ENCODE measurements at places on chromosomes 16 and 17.

DNA sequence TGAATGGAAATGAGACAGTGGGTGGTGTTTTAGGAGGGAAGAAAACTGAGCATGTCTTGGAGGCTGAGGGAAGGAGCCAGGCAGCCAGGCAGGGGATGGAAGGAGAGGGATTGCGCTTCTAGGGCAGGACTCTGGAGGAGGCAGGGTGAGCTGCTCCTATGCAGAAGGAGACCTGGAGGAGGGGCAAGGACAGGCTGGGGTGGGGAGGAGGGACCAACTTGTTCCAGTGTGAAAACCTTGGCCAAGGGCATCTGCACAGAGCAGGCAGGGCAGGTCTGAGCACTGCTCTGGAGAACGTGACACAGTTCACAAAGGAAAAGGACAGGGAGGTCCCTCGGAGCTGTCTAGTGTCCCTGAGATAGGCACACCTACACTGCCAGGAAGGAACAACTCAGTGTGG, 5.5 kb downstream of the GALK1 start:
- DNase-seq = no peak

DNA sequence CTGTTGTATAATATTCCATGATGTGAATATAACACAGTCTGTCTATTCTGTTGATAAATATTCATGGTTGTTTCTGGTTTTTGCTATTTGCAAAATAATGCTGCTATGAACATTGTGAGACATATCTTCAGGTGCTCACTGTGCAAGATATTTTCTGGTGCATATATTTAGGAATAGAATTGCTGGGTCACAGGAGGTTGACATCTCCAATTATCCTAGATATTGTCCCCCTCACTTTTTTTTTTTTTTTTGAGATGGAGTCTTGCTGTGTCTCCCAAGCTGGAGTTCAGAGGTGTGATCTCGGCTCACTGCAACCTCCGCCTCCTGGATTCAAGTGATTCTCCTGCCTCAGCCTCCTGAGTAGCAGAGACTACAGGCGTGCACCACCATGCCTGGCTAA, 14.5 kb upstream of the MYO18A start:
- DNase-seq = no peak

DNA sequence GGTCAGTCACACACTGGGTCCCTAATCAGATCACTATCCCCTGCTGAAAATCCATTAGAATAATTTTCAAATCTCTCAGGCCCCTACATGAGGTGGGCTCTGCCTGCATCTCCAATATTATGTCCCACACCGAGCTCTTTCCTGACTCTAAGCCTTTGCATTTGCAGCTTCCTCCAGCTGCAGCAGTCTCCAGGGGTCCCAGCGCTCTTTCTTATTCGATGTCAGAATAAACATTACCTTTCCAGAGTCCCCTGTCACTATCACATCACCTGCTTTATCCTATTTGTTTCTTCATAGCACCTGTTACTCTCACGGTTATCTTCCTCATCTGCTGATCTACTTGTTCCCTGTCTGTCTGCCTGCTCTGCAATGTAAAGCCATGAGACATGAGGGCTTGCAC, 57.3 kb upstream of the MON1B start:
- no peak for DNase-seq

DNA sequence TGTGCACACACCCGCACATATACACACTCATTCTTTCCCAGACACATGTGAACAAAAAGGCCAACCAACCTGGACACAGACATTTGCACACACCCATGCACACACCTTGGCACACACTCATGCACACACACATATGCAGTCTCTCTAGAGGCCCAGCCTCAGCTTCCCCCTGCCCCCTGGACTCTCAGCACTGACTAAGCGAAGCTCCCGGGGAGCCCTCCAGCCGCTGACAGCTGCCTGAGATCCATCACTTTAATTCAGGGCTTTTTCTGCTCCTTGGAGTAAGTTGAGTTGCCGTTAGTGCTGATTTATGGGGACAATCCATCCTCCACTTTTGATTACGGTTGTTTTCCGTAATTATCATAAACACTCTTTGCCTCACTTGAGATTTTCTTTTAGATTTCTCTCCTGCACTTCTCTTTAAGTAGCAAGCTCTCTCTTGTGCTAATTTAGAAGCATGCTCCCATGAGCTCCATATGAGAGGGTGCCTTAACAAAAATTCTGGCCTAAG, 158.6 kb upstream of the CDC42EP4 start:
- no peak for DNase-seq

- DNase-seq = no peak
These were observed 3.9 kb downstream of the HNF1B start for GRCh38 chr17:37740915-37741314.

- DNase-seq = peak; percentile 55
These were observed 102.8 kb downstream of the XYLT1 start for GRCh38 chr16:17367923-17368322.

- no peak for DNase-seq
These were observed 17.7 kb downstream of the ITGAL start for GRCh38 chr16:30490210-30490609.

GRCh38 chr17:2853283-2854142, 57.3 kb downstream of the RAP1GAP2 start:
- DNase-seq = peak; percentile 33

- no peak for DNase-seq
These were observed 647.0 kb downstream of the MAF start for GRCh38 chr16:78953526-78953925.

DNA sequence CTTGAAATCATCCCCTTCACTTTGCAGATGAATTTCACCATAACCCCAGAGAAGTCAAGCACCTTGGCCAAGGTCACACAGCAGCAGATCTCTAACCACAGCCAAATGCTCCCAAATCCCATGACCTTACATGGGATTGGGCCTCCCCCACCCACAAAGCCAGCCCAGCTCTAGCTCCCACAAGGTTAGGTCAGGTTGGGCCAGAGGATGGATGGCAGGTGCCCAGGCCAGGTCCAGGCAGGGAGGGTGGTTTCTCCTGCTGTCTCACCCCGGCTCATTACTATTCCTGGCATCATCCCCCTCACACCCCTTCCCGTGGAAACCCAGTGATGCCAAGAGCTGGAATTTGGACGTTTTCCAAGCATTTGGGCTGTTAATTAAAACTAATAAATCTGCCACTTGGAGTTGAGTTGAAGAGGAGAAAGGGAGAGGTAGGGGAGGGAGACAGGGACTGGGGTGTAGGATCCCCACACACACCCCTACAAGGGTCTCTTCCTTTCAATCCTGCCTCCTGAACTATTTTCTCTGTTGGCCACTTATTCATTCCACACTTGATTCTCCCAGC, 181.6 kb downstream of the TMEM132E start:
- DNase-seq = no peak

- no peak for DNase-seq
These were observed 1839.2 kb downstream of the TP53TG3F start for GRCh38 chr16:35298460-35299243.

- no peak for DNase-seq
These were observed 182.9 kb downstream of the CCDC182 start for GRCh38 chr17:57562184-57562698.

DNA sequence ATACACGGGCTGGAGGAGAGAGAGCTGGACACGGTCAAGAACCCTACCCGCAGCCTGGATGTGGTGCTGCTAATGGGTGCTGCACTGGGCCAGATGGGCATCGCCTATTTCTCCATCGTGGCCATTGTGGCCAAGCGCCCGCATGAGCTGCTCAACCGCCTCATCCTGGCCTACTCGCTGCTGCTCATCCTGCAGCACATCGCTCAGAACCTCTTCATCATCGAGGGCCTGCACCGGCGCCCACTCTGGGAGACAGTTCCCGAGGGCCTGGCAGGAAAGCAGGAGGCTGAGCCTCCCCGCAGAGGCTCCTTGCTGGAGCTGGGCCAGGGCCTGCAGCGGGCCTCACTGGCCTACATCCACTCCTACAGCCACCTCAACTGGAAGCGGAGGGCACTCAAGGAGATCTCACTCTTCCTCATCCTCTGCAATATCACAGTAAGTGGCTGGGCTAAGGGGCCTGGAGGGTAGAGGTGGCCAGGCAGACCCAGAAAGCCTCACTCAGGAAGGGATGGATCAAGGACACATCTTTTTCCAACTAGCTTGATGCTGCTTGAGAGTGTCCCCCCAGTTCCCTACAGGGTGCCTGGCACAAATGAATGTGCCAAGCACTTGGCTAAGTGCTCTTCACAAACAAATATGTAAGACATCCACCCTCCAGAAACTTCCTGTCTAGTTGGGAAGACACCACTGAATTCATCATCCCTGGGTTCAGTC, 11.5 kb downstream of the OTOP3 start:
- DNase-seq = no peak

GRCh38 chr16:794853-795466, 5.6 kb downstream of the GNG13 start:
- no peak for DNase-seq

GRCh38 chr17:50420419-50421112, 5.5 kb upstream of the ACSF2 start:
- DNase-seq = no peak

Data from endothelial cell (in vitro differentiated cells).